ENCODE measurements at places on chromosomes 2 and 18.
A peak's percentile ranks its signal among the peaks of the same experiment; 100 is the strongest.

DNA sequence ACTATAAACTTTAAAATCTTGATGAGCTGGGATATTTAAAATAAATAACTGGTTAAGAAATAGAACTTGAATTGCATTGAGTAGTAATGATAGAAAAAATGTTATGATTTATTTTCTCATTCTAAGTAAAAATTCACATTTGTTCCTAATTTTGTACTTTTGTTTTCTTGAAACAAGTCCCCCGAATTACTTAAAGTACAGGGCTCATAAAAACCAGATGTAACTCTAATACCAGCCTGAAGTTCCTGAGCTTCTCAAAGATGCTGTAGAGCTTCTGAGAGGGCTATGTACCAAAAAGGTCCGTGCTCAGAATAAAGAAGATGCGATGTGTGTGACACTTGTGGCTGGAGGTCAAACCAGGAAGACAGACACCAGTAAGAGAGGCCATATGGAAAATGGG, 116.1 kb upstream of the TACR1 start:
- no peak for DNase-seq

DNA sequence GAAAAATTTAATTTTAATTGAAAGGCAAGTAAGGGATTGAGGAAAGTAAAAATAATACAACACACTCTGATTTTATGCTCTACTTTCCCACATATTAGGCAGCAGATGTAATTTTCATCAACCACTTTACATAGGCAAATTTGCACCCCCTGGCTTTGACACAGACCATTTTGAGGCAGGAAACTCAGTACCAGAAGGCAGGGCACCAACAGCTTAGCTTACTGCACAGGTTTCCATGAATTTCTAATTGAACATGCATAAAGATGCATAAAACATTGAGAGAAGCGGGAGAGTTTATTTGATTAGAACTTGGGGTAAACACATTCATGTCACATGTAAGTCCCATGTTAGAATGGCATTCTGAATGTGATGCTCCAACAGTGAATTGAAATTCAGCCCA, 171.9 kb downstream of the PID1 start:
- DNase-seq = no peak

- no peak for DNase-seq
Measured at GRCh38 chr18:74796841-74797576, 199.3 kb downstream of the ZNF407 start.

DNA sequence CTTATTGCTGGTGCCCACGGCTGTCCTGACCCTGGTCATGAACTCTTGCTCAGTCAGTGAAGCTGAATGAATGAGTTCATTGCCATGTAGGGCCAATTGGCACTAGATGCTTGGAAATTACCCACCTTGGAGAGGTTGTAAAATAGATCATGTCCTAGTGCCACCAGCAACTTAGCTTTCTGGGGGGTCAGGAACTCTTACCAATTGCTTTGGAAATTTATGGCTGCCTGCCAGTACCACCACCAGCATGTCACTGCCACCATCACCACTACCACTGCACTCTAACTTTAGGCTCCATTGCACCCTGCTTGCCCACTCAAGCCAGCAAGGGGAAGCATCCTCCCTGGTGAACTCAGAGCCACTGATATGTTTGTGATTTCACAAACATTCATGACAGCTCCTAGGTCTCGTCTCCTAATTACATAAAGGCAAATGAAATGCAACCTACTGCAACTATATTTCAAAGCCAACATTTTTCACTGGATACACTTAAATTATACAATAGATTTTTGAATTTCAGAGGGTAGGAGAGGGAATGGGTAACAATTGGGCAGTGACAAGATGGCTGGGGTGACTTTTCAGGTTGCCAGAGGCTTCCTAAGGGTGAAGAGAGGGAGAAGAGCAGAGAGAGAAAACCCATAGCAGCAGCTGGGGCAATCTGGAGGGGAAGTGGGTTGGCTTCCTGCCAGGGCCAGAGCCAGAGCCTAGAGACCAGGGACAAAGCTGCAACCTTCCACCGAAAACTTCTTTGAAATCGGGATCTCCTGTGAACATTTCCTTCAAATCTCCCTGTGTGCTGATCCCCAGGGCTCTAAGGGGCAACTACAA, 3.5 kb upstream of the EMILIN1 start:
- DNase-seq = no peak

DNA sequence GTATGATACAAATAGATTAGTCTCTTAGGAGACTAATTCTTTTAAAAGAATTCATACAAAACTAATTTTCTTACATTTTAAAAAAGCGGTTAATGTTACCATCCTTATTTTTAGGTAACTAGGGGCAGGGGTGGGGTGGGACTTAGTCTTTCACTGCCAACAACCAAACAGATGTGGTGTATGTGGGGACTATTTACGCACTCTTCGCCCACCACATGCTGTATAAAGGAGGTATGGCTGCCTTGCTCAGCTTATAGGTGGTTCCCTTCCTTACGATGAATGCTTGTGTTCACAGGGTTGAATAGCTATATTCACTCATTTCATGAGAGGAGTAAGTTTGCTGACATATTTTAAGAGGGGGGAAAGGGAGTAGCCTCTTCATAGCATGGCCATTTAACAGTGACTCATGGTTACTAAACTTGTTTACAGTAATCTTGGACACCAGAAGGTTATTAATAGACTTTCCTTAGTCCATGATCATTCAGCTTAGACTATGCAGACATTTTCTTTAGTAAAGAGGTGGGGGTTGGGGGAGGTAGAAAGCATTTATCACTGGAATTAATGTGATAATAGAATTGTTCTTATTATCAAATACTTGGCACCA, 61.8 kb downstream of the CAB39 start:
- no peak for DNase-seq

GRCh38 chr2:101361522-101361921, 25.8 kb downstream of the CREG2 start:
- no peak for DNase-seq

- no peak for DNase-seq
Measured at GRCh38 chr2:222706616-222707015, 35.2 kb downstream of the MOGAT1 start.

DNA sequence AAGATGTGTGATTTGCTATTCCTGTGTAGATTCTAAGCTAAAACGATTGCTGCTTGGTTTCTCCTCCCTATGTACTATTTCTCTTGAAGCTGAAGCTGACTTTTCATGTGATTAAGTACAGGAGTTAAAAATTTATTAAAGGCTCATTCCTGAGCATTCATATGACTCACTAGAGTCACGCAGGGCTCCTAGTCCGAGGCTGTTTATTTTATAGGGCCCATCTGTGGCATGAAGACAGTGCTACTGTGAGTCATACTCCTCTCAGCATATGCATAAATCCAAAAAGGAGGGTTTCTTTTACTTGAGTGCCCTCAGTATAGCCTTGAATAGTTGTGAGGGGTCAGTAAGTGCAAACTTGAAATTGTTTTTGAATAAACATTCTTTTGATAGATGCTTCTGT, 378.8 kb downstream of the PTPRM start:
- no peak for DNase-seq

DNA sequence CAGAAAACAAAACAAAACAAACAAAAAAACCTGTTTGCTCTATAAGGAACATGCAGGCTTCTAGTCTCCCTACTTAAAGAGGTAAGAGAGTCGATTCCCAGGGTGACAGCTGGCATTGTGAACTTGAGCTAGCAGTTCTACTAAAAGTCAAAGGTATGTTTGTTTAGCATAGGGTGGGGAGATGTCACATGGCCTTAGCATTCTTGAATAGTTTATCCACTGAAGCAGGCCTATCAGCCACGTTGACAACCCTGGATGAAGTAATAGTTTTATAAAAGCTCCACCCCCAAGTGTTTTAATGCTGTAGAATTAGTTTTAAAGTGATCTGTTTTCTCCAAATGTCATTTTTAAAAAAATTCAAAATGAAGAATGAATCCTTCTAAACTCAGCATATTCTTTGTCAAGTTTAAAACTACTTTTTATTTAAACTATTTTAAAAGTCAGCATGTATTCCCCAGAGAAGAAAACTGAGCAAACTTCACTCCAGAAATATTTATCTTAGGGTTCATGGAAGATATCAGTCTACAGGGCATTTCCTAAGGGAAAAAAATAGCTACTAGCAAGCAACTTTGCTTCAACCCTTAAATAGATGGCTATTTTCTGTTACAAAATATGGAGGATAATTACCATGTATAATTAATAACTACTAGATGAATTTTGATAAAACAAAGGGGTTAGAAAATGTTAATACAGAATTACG, 1.7 kb downstream of the MYOM1 start:
- peak; percentile 79 for DNase-seq

- no peak for DNase-seq
Measured at GRCh38 chr2:121118951-121119350, 166.1 kb downstream of the TFCP2L1 start.

DNA sequence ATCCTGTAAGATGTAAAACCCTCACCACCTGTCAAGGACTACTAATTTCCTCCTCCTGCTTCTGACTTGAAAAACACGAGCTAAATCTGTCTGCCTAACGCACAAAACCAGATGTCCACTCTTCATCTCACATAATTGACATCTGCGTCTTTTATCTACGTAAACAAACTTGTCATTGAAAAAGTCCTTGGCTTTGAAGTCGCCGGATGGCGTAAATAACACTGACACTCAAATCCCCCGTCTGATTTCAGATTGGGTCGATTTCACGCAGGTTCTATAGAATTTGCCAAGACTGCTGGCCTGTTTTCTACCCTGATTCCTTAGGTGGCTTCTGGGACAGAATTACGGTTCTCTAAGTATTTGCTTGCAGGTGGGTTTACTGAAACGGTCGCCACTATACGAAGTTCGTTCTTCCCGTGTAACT, 539 bp upstream of the MOB4 start:
- peak; percentile 94 for DNase-seq

- no peak for DNase-seq
Measured at GRCh38 chr2:2707206-2707991, 376.3 kb upstream of the MYT1L start.

DNA sequence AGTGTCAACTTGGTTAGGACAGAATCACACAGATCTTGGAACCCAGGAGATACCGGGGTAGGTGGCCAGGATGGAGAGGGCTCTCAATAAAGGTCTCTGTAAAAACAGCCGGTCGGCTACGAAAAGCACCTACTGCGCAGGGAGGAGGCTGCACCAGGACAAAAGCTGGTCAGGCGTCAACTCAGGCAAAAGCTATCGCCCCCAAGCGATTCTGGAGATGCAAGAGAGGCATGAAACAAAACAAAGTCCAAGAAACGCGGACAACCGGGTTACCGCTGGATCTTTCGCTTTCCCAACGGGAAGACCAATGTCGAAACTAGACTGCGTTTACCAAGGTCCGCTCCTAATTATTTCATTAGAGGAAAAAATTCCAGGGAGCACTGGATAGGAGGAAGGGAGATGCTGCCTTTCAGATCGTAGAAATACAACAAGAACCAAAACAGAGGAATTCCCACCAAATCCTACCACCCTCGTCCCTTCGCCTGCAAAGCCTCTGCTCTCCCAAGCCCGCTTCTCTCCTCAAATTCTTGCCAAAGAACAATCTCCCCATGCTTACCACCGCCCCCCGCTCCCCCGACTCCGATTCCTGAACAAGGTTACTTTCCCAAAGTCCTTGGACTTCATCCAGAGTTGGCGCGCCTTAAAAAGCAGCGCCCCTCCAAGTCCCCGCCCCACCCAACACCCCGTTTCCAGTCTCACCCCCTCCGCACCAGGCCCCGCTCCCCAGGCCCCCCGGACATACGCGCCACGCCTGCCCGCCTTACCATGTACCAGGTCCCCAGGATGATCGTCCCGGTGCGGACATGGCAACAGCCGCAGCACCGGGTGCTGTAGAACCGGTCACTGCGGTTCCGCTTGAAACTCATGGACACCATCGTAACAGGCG, 539 bp downstream of the LAPTM4A start:
- DNase-seq = no peak

DNA sequence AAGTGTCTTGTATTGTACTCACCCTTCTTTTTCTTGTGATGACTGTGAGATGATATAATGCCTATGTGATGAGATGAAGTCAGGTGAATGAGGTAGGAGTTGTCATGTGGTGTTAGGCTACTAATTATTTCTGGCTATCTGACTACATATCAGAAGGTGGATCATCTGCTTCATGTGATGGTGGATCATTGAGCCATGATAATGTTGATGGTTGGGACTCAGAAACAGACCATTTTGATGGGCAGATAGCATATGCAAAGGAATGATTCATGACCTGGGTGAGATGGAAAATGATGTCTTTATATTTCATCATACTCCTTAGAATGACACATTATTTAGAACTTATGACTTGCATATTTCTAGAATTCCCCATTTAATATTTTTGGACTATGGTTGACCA, 19.5 kb downstream of the ANKRD30B start:
- no peak for DNase-seq

- DNase-seq = no peak
Measured at GRCh38 chr2:138078153-138078552, 113.9 kb downstream of the HNMT start.

DNA sequence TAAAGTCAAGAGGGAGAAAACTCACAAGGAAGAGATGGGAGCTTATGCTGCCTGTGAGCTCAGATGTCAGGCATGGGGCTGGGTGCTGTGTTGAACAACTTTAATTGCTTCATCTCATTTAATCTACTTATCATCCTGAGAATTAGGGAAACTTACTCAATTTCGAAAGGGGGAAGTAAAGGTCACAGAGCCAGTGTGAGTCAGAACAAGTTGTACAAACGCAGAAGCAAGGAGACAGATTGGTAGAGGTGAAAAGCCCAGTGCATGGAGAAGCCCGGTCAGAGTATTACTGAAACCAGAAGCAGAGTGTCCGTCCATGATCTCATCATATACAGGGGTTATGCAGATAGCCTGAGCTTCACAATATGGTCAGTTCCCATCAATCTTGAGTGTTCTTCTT, 281.1 kb upstream of the POU3F3 start:
- no peak for DNase-seq

GRCh38 chr2:19863303-19864041, 38.3 kb downstream of the TTC32 start:
- DNase-seq = no peak

- no peak for DNase-seq
Measured at GRCh38 chr18:60246606-60247005, 126.0 kb downstream of the MC4R start.

DNA sequence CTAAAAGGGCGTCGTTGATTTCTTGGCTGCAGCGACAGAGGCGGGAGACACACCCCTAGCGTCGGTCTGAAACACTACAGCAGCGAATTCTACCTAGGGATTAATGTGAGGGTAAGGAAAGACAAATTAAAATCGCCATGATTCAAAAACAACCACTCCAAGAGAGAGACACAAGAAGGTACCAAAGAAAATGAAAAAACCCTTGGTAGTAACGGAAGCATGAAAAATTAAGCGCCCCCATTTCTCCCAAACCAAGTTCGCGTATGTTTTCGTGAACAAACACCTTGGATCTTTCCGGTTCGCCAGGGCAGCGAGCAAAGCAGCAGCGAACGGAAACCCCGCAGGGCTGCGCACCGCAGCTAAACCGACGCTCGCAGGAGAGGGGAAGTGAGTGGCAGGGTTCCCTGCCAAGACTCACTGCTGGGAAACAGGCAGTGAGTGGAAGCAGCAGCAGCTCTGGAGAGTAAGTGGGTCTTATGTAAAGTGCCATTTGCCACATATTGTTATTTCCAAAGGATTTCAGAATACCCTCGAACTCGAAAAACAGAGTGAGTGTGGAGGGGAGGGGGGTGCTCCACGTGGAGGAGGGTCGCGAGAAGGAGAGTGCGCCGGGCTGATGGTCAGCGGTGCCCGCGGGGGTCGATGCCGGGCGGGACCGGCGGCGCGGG, 1.0 kb downstream of the PPP3R1 start:
- DNase-seq = peak; percentile 49

GRCh38 chr2:203718087-203718486, 11.6 kb downstream of the CD28 start:
- no peak for DNase-seq

GRCh38 chr2:64311191-64311910, 142.6 kb upstream of the LGALSL start:
- no peak for DNase-seq
